ENCODE measurements at places on chromosomes 6 and 20. TPM values are rescaled to one million over a fixed set of nuclear protein-coding genes. Genes with fewer than 3 reads are reported as not detected.

LST1 gene
- total RNA-seq: 10.4 TPM

GRCh38 chr20:46218656-46219055 lies 89.6 kb downstream of the CDH22 start:
- no peaks in the 10 kb centered on the region for H3K36me3 ChIP-seq
- no peak for DNase-seq
- no peak overlapping the region for H3K4me3 ChIP-seq
- H3K27me3 ChIP-seq: peaks cover 9% of the 10 kb centered on the region

DNA sequence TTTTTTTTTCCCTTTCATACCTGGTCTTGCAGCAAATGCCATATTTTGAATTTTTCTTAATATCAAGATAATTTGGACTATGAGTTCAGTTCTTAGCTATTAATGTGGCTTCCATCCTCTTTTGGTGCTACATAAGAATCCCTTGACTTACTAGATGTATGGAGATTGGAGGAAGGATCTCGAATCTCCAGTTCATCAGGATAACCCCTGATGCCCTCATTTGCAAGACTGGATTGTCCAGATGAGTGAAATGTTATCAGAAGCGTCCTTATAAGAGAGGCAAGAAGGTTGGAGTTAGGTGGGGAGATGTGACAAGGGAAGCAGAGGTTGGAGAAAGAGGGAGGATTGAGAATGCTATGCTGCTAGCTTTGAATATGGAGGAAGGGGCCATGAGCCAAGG lies 499.6 kb upstream of the SYNCRIP start:
- H3K36me3 ChIP-seq: no peaks in the 10 kb centered on the region
- H3K4me3 ChIP-seq: no peak overlapping the region
- no peak for DNase-seq
- H3K27ac ChIP-seq: no peak overlapping the region
- no peaks in the 10 kb centered on the region for H3K27me3 ChIP-seq

SYNGAP1 gene
- total RNA-seq: 1.8 TPM

- H3K4me3 ChIP-seq: no peak overlapping the region
- no peaks in the 10 kb centered on the region for H3K4me1 ChIP-seq
- no peak overlapping the region for H3K27ac ChIP-seq
Observed at GRCh38 chr6:54910431-54910884, 63.9 kb downstream of the FAM83B start.

CDH4 gene
- total RNA-seq: 0.25 TPM

BACH2 gene
- total RNA-seq: 1.9 TPM

DNA sequence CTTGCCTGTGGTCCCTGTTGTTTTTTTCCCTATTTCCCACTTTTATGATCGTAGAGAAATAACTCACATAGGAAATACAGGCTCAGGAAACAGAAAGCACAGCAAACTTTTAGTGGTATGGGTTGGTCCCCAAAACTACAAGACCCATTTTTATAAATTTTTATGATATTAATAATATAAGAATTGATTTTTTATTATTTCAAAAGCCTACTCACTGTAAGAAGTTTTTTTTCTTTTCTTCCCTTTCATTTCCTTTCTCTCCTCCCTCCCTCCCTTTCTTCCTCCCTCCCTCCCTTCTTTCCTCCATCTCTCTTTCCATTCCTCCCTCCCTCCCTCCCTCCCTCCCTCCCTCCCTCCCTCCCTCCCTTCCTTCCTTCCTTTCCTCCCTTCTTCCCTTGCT lies 141.5 kb downstream of the ZDHHC14 start:
- no peak overlapping the region for H3K27ac ChIP-seq
- DNase-seq: no peak
- no peak overlapping the region for H3K4me3 ChIP-seq
- H3K36me3 ChIP-seq: no peaks in the 10 kb centered on the region

DNA sequence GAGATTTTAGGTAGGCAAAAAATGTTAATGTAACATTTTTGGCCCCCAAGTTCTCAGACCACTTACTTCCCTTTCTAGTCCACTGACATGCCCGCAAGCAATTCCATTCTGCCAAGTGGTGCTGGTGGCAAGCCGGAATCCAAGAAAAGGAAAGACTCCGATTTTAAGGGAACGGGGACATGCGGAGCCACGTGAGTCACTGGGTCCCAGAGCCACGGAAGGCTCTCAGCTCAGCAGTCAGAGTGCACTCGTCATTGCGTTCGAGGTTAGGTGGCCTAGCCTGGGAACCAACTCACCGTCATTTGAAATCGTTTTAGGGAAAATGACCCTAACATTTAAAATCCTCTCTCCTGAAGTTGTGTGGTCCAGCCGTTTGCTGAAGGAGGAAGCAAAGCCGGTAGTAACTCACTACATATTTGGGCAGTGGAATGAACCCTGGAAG lies 711 bp upstream of the SIRT5 start:
- H3K27ac ChIP-seq: peak overlapping the region; percentile 99
- peak; percentile 43 for DNase-seq
- H3K4me3 ChIP-seq: peak overlapping the region; percentile 71
- H3K36me3 ChIP-seq: no peaks in the 10 kb centered on the region
- H3K4me1 ChIP-seq: peaks cover 19% of the 10 kb centered on the region

- H3K36me3 ChIP-seq: no peaks in the 10 kb centered on the region
- H3K4me1 ChIP-seq: peaks cover 10% of the 10 kb centered on the region
- H3K27me3 ChIP-seq: no peaks in the 10 kb centered on the region
Observed at GRCh38 chr6:13710552-13711323, 897 bp downstream of the RANBP9 start.

- no peaks in the 10 kb centered on the region for H3K36me3 ChIP-seq
- H3K27me3 ChIP-seq: no peaks in the 10 kb centered on the region
- H3K27ac ChIP-seq: no peak overlapping the region
- H3K4me3 ChIP-seq: no peak overlapping the region
- no peak for DNase-seq
Observed at GRCh38 chr6:79802657-79803300, 144.6 kb downstream of the ELOVL4 start.

GRCh38 chr20:64062276-64062595 lies 762 bp upstream of the TCEA2 start:
- H3K4me1 ChIP-seq: peaks cover 46% of the 10 kb centered on the region
- H3K4me3 ChIP-seq: no peak overlapping the region
- H3K27ac ChIP-seq: no peak overlapping the region
- DNase-seq: no peak
- H3K27me3 ChIP-seq: no peaks in the 10 kb centered on the region

- no peak overlapping the region for H3K4me3 ChIP-seq
- H3K27ac ChIP-seq: peak overlapping the region; percentile 36
- peaks cover 18% of the 10 kb centered on the region for H3K4me1 ChIP-seq
- DNase-seq: no peak
Observed at GRCh38 chr6:14310960-14311359, 193.4 kb downstream of the CD83 start.

DNA sequence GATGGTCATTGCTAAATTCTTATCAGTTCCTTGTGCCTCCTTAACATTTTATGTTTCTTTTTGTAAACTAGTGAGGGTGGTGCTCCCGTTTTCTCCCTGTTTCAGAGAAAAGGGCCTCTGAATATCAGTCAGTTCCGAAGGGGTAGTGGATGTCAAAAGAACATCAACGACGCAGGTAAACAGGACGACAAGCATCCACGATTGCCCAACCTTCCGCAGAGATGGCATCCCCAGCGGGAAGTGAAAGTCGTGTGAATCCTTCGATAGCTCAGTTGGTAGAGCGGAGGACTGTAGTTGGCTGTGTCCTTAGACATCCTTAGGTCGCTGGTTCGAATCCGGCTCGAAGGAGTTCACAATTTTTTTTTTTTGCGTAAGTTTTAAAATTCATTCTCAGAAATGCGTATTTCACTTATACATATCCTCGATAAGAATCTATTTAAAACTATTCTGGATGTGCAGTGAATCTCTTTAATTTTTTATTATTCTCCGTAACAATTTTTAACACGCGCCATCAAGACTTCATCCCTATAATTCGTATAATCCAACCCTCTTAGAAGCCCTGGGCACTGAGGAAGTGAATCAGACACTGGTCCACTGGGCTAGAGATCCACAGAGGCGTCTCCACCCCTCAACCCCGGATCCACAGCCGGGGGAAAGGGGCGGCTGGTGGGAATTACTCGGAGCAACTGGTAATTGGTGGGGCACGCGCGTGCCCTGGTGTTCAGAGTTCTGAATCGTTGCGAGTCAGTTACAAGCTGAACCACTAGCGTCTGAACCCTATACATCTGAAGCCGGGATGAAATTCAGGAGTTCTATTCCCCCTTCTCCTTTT lies 27.9 kb upstream of the ABT1 start:
- peaks cover 7% of the 10 kb centered on the region for H3K4me1 ChIP-seq
- peak overlapping the region; percentile 6 for H3K4me3 ChIP-seq

- H3K4me1 ChIP-seq: no peaks in the 10 kb centered on the region
- H3K27ac ChIP-seq: no peak overlapping the region
- no peaks in the 10 kb centered on the region for H3K36me3 ChIP-seq
- DNase-seq: no peak
- no peak overlapping the region for H3K4me3 ChIP-seq
Observed at GRCh38 chr6:1416191-1416760, 26.9 kb downstream of the FOXF2 start.

ULBP1 gene
- 0.05 TPM for total RNA-seq

DNA sequence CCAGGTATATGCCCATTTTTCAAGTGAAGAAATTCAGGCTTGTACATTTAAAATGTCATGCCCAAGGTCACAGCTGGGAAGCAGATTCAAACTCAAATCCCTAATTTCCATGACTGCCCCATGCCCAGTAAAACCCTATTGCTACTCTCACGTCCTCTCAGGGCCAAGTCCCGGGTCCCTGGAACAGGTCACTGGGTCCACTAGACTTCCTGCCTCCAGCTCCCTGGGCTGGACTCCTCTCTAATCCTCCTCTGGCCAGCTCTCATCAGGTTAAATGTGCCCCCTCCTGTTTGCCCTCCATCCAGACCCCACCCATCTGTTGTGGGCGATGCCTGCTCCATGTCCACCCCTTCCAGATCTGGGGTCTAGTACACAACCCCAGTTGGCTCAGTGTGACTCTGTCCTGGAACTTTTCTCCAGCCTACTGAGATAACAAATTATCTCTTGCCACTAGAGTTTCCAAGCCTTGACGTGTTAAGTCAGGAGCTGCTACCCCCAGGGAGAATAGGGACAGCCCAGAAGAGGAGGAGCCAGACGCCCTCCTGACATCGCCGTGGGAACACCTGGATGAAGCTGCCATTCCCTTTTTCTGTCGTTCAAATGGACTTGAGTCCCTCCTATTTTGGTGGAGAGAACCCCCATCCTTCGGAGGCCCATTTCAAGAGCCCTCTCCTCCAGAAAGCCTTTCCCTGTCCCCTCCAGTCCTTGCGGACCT lies 3.7 kb upstream of the SPDEF start:
- H3K27ac ChIP-seq: no peak overlapping the region
- H3K36me3 ChIP-seq: no peaks in the 10 kb centered on the region
- DNase-seq: peak; percentile 57
- no peaks in the 10 kb centered on the region for H3K27me3 ChIP-seq
- no peak overlapping the region for H3K4me3 ChIP-seq

- no peaks in the 10 kb centered on the region for H3K27me3 ChIP-seq
- no peak overlapping the region for H3K4me3 ChIP-seq
Observed at GRCh38 chr20:1848373-1848772, 46.8 kb upstream of the SIRPA start.

- H3K4me3 ChIP-seq: peak within 1 kb of the TSS; percentile 80
- peaks cover 4% of the 10 kb centered on the region for H3K4me1 ChIP-seq
- DNase-seq: peak; percentile 42
Observed at GRCh38 chr6:116060572-116061283, at the start of gene FRK. Gene FRK (minus strand): TSS chr6:116060891. CDS start chr6:116060311, 580 bp downstream.

DNA sequence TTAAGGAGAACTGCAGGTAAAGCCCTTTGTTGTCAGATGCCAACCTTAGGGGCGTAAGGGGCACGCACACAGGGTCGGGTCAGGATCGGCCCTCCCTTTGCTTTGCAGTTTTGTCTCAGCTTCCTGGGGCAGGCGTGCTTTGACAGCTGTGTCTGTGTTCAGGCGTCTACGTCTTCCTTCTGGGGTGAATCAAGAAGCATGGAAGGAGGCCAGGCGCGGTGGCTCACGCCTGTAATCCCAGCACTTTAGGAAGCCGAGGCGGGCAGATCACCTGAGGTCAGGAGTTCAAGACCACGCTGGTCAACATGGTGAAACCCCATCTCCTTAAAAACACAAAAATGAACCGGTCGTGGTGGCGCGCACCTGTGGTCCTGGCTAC lies 1.3 kb downstream of the ZGPAT start:
- H3K36me3 ChIP-seq: peaks cover 30% of the 10 kb centered on the region
- peaks cover 5% of the 10 kb centered on the region for H3K4me1 ChIP-seq
- peak overlapping the region; percentile 76 for H3K4me3 ChIP-seq

DNA sequence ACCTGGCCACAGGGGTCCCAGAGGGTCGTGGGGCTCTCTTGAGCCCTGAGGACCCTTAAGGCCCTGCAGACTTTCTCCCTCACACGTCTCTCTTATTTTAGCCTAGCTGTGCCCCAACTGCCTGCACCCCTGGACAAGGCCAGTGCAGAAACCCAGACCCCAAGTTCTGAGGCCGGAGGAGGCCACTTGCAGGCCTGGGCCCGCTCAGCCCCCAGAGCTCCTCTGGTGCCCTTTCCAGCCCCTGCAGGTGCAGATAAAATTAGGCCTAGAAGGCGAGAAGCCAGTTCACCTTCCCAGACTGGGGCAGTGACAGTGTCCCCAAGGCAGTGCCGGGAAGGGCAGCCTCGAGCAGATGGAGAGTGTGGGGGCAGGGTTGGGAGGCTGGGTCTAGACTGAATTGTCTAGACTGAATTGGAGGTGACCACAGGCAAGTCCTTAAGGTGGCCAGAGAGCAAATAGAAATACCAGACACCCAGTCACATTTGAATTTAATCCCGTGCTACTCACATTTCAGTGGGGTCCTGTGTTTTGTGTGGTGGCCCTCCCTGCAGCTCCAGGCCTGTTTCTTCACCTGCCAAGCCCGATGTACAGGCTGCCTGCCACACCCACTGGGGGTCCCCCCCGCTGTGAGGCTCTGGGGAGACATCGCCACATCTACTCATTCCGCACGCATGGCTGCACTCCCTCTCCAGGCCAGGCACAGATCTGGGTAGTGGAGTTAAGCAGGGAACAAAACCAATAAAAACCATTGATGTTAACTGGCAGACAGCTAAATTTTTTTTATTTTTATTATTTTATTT lies 8.6 kb upstream of the IP6K3 start:
- no peaks in the 10 kb centered on the region for H3K27me3 ChIP-seq
- no peak for DNase-seq
- H3K4me3 ChIP-seq: no peak overlapping the region

GRCh38 chr20:48321271-48321670 lies 506.5 kb downstream of the PREX1 start:
- no peak overlapping the region for H3K27ac ChIP-seq
- H3K27me3 ChIP-seq: no peaks in the 10 kb centered on the region
- H3K36me3 ChIP-seq: no peaks in the 10 kb centered on the region
- DNase-seq: no peak

AGER gene
- 0.92 TPM for total RNA-seq

All from liver (tissue), 10 donors.